ENCODE measurements at places on chromosomes 12 and 14.

GRCh38 chr12:26678697-26679660, 154.0 kb downstream of the ITPR2 start:
- DNase-seq = no peak

- no peak for DNase-seq
These were observed 87.8 kb downstream of the KTN1 start for GRCh38 chr14:55667801-55668200.

GRCh38 chr14:34187061-34187460, 236.2 kb upstream of the EGLN3 start:
- no peak for DNase-seq

DNA sequence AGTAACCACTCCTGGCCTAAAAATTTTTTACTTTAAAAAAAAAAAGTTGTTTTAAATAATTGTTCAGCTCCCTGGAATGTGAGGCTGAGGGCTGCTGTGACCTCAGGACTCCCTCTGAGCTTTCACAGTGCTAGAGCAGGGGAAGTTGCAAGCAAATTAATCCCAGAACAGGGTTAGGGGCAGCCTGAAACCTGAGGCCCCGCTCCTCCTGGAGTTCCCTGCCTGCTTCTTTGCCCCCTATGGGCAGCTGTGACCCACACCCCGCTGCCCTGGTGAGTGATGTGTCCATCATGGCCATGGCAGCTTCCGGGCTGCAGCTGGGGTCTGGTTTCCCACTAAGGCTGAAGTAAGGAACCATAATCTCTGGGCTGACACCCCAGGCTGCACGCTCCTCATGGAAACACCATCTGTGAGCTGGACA, 9.5 kb downstream of the RITA1 start:
- no peak for DNase-seq

GRCh38 chr12:7784701-7785100, 4.5 kb upstream of the NANOG start:
- DNase-seq = no peak

DNA sequence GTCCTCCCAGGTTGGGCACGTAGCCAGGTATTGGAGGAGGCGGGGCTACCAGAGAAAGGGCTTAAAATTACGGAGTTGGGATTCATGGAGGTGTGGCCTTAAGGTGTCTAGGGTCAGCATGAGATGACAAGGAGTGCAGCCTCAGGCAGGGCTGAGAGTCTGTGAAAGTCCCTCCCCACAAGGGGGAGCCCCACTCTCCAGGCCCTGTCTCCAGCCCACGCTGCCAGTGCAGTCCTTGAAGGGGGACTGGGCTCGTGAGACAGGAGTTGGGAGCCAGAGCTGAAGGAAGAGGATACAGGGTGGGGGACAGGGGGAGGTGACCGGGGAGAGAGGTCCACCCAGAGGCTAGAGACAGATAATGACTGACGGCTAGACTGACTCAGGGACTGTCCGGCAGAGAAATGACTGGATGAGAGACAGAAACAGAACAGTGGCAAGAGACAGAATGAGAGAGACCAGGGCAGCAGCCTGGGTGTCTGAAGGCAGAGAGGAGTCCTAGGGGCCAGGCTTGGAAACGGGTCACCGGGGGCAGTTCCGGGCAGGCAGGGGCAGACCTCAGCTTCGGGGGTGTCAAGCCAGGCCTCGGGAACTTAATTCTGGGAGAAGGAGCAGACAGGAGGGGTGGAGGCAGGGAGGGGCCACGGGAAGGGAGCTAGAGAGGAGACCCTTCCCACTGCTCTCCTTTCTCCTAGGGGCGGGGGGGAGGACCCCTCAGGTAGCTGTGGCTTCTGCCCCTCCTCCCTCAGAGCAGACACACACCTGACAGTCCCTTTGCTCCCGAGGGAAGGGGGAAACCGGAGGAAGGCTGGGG, 970 bp downstream of the CDH24 start:
- DNase-seq = peak; percentile 75

- DNase-seq = peak; percentile 69
These were observed 41.8 kb upstream of the CLMN start for GRCh38 chr14:95361373-95362137.

DNA sequence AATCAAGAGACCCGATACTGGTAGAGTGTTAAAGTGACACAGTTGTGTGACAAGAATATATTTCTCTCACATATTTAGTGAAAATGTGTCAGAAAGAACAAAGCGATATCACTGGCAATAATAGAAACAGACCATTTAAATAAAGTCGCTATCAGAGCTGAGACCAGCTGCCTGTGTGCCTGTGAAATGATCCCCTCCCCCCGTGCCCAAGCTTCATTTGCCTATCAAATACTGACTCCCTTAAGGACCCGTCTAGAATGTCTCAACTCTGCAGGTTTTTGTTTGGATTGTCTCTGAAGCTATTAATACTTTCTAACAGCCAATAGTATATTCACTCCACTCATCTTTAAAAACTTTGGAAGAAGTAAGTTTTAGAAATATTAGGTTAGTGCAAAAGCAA, 98.9 kb downstream of the EGLN3 start:
- no peak for DNase-seq

All from activated CD4-positive, alpha-beta T cell treated with anti-CD3 and anti-CD28 coated beads for 48 hours (primary cell).